ENCODE measurements at places on chromosomes 16 and 17.

DNA sequence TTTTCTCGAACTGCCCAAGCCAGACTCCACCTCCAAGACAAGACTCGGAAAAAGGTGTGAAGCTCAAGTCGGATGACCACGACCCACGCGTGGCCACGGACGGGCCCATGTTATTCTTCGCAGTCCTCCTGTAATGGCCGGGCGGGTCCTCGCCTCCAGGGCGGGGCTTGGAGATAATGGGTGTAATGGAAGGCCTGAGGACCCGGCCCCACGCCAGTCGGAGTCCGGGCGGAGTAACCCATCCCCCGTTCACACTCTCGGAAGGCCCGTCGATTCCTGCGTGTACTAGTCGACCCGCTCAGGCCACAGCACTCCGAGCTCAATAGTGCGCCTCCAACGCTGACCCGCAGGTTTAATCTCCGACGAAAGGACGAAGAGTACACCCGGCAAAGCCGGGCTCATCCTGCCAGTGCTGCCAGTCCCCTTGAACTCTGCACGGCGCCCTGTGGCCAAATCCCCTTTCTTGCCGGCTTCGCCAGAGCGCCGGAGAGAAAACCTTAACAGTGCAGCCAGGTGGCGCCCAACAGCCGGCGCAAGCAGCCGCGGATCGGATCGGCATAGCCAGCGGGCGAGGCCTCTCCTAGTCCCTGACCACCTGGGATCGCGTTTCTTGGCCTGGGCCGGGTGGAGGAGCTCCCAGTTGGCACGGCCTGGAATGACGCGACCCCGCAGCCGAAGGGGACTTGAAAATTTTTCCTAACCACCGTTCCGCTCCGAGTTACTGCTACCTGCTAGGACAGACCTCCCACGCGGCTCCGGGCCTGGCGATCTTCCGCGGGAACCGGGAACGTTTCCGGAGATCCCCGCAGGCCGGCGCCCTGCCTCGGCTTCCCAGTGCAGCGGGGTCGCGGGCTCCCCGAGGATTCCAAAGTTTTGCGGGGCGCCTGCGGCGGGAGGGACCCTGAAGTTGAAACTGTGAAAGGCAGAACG is 762.0 kb downstream of the KCNJ18 start:
- no peaks in the 10 kb centered on the region for H3K4me1 ChIP-seq
- DNase-seq: peak; percentile 49
- H3K27ac ChIP-seq: no peak overlapping the region
- no peaks in the 10 kb centered on the region for H3K36me3 ChIP-seq
- no peaks in the 10 kb centered on the region for H3K27me3 ChIP-seq

GRCh38 chr16:23330583-23331249 is 28.6 kb downstream of the SCNN1B start:
- no peak overlapping the region for H3K27ac ChIP-seq
- H3K4me1 ChIP-seq: no peaks in the 10 kb centered on the region
- no peaks in the 10 kb centered on the region for H3K27me3 ChIP-seq
- H3K36me3 ChIP-seq: no peaks in the 10 kb centered on the region

GRCh38 chr17:72402727-72403210 is 281.9 kb downstream of the SOX9 start:
- H3K27ac ChIP-seq: no peak overlapping the region
- DNase-seq: no peak
- H3K27me3 ChIP-seq: no peaks in the 10 kb centered on the region
- no peaks in the 10 kb centered on the region for H3K36me3 ChIP-seq
- no peak overlapping the region for H3K4me3 ChIP-seq

DNA sequence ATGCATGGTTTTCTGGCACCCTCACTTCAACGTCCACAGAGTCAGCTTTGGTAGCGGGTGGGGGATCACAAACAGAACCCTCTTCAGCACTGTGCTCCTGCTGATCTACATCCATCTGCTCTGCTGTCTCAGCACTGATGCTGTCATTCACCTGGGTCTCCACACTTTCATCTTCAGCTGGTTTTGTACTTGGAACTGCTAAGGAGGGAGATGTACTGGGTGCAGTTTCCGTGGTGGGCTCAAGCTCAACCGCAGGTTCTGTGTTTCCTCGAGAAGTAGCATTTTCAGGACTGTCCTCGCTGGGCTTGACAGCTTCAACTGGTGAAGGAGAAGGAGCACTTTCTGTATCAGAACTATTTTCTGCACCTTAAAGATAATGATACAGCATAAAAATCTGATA is 101.8 kb downstream of the TTC19 start:
- H3K4me3 ChIP-seq: no peak overlapping the region
- no peak for DNase-seq
- H3K27ac ChIP-seq: no peak overlapping the region
- peaks cover 28% of the 10 kb centered on the region for H3K36me3 ChIP-seq
- H3K4me1 ChIP-seq: no peaks in the 10 kb centered on the region

DNA sequence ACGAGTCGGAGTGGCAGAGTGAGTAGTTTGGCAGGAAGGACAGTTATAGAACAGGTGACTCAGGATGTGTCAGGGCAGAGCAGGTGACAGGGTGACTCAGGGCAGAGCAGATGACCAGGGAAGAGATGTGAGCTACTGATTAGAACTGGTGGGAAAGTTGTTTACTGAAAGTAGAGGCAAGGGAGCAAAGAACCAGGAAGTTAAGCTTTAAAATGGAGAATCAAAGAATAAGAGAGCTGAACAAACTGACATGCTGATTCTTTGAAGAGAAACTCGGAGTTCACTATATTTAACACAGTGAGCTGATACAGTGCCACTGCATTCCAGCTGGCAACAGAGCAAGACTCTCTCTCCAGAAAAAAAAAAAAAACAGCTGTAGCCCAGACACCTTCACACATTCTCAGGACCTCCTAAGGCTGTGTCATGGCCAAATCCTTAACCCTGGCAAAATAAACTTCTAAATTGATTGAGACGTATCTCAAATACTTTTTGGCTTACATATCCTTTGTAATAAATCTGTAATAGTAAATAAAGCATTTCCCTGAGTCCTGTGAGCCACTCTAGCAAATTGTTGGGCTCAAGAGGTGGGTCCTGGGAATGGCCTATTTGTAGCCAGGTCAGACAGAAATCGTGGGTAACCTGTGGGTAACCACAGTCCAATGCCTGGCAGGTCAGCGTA is 12.3 kb upstream of the UBE2I start:
- no peak overlapping the region for H3K4me3 ChIP-seq
- DNase-seq: no peak
- H3K27me3 ChIP-seq: no peaks in the 10 kb centered on the region

DNA sequence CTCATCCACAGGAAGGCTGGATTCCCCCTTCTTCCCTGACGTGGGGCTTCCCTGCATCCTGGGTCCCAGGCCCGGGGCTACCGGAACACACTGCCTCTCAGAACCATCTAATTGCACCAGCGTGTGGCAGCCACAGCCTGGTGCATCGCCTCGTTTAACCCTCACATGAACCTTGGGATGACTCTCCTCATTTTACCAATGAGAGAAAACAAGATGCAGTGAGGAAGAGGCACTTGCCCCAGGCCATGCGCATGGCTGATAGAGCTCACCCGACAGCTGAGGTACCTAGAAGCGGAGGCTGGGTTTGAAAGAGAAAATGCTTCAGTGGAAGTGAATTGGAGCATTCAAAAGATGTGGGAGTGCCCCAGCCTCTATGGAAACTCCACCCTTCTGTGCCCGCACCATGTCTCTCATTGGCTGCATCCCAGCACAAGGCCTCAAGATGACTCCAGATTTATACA is 162.3 kb downstream of the KATNIP start:
- H3K27me3 ChIP-seq: no peaks in the 10 kb centered on the region
- H3K27ac ChIP-seq: no peak overlapping the region
- H3K36me3 ChIP-seq: peaks cover 11% of the 10 kb centered on the region
- no peak for DNase-seq

- H3K27me3 ChIP-seq: no peaks in the 10 kb centered on the region
- no peaks in the 10 kb centered on the region for H3K4me1 ChIP-seq
- H3K4me3 ChIP-seq: peak within 1 kb of the TSS; percentile 69
- DNase-seq: no peak
These were observed at the start of gene ST6GALNAC2 for GRCh38 chr17:76585649-76586593. TSS of gene ST6GALNAC2 (minus strand) at chr17:76585860. CDS start at chr17:76585808, 52 bp downstream.

GRCh38 chr17:4548721-4549531 is 6.3 kb downstream of the MYBBP1A start:
- no peak for DNase-seq
- no peak overlapping the region for H3K27ac ChIP-seq
- peaks cover 79% of the 10 kb centered on the region for H3K36me3 ChIP-seq
- H3K4me3 ChIP-seq: no peak overlapping the region

GRCh38 chr17:20979792-20980083 is 63.1 kb downstream of the USP22 start:
- H3K4me1 ChIP-seq: no peaks in the 10 kb centered on the region
- no peak overlapping the region for H3K4me3 ChIP-seq
- no peaks in the 10 kb centered on the region for H3K27me3 ChIP-seq
- DNase-seq: no peak

DNA sequence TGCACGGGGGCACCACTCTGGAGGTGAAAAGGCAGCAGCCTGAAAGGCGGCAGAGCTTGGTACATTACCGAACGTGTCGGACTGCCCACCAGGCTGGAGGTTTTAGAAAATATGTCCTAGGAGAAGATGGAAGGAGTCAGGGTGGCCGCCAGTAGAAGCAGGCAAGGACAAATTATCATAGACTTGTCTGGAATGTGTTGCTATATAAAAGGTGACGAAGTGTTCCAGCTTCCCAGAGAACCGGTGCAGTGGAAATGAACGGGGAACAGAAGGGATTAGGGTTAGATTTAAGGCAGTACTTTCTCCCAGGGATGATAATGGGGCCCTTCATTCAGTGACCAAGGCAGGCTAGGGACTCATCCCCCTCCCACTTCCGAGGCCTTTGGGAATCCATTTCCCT is 27.4 kb downstream of the PIPOX start:
- DNase-seq: no peak
- peaks cover 21% of the 10 kb centered on the region for H3K4me1 ChIP-seq
- H3K27ac ChIP-seq: no peak overlapping the region

Data from right atrium auricular region (tissue), 2 donors.